ENCODE measurements at places on chromosomes 5 and 9. TPM values are rescaled to one million over a fixed set of nuclear protein-coding genes. Genes with fewer than 3 reads are reported as not detected.

DNA sequence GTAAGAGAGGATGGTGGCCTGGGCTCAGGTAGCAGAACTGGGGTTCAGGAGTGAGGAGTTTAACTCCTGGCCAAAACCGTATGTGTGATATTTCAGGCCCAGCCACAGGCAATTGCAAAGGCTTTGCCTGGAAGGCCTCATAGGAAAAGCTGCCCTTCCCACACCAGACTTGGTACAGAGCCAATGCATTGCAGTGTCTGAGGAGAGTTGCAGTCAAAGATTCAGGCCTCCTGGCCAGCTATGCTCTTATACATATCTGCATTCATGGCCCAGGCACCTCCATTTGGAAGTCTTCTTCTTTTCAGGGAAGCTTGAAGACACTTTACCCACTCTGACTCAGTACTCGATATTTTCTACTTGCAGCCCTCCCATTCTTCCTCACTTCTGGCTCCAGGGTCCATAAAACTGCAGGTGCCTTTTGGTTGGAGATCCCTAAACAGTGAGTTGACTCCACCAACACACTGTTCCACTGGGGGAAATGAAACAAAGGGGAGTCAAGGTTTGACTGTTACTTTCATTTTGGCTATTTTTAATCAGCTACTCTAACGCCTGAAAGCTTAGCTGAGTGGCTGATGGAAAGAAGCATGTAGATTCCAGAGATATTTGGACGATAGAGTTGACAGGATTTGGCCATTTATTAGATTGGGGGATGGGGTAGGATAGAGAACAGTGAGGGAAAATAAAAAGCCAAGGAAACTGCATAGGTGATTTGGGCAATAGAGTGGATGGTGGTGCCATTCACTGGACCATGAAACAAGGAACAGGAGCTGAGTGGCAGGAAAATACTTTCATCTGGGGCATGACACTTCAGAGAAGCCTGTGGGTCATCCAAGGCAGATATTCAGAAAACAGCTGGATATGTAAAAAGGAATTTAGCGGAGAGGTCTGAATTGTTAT is 30.6 kb upstream of the IL33 start:
- no peak for DNase-seq

DNA sequence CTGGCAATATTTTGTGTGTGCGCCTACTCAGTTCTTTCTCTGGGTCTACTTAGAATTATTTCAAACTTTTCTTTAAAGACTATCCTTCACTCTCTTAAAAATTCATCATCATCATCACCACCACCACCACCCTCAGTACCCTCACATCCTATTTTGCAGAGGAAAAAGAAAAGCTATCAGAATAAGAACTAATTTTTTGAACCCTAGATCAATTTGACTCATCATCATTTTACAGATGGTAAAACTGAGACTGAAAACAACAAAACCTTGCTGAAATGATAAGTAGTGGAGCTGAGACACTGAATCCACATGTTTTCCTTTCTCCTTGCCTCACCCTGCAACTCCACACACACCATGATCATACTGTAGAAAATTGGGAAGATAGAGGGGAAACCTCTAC is 119.3 kb downstream of the SSBP2 start:
- DNase-seq, result no peak

GRCh38 chr5:1746371-1747078 is 53.1 kb downstream of the MRPL36 start:
- DNase-seq, result no peak

The QSOX2 gene
- total RNA-seq, result 18.4 TPM

The LTC4S gene
- 12.6 TPM for total RNA-seq

The PCDHGA4 gene
- total RNA-seq, result 0.30 TPM

The GALNT10 gene
- total RNA-seq, result 40.8 TPM

The FYB1 gene
- 769 TPM for total RNA-seq

Measured in T-cell (primary cell).